ENCODE measurements at places on chromosomes 4 and X.
A peak's percentile ranks its signal among the peaks of the same experiment; 100 is the strongest.

DNA sequence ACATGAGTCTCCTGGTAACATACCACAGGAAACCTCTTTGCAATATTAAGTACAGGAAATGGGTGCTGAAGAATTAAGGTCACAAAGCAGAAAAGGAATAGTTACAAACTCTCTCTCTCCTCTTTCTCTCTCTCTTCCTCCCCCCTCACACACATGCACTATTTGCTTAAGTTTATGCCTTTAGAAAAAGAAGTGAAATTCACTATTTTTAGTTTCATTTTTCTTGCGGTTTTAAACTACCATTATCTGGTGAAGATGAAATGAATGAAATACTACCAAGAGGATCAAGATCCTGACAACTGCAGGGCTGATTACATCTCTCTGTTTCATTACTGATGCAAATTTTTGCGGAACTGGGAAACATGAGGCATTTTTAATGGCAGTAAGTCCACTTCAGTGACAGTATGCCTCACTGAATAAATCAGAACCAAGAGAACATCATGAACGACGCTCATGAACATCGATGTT is 64.3 kb upstream of the FTHL17 start:
- no peak for DNase-seq

DNA sequence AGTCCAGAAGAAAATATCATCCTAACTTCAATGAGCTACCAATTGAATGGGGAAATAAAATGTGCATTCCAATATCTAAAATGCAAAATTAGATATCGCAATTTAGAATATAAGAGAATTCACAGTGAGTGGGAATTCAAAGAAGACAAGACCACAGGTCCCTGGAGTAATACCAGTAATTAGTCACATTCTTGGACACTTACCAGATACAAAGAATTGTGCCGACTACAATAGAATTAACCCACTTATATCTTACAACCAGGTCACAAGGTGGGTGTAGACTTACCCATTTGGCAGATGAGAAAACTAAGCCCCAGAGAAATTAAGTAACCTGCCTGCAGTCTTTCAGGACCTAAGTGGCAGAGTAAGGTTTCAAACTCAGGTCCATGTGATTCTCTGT is 84.3 kb upstream of the C1QTNF7 start:
- DNase-seq, result no peak

DNA sequence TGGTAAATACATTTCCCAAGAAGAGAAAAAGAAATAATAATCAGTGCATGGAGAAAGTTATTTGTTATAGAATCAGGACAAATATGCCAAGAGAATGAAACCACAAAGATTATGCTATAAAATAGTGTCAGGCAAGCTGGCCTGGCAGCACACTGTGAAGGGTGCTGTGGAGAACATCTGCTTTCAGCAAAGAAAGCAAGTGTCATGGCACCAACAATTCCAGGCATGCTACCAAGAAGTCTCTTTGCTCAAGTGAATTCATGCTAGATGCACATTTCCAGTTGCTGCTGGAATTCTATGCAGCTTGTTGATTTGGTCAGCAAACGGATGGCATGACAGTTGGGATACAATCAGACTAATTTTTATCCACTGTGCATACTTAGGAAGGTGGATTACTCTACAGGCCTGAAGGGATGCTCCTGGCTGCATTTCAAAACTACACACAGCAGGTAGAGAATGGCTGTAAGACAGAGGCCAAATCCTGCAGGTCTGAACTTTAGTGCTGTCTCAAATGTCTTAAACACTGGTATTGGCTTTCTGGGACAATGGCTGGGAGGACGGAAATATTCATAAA is 154.6 kb upstream of the FAT1 start:
- DNase-seq, result no peak

DNA sequence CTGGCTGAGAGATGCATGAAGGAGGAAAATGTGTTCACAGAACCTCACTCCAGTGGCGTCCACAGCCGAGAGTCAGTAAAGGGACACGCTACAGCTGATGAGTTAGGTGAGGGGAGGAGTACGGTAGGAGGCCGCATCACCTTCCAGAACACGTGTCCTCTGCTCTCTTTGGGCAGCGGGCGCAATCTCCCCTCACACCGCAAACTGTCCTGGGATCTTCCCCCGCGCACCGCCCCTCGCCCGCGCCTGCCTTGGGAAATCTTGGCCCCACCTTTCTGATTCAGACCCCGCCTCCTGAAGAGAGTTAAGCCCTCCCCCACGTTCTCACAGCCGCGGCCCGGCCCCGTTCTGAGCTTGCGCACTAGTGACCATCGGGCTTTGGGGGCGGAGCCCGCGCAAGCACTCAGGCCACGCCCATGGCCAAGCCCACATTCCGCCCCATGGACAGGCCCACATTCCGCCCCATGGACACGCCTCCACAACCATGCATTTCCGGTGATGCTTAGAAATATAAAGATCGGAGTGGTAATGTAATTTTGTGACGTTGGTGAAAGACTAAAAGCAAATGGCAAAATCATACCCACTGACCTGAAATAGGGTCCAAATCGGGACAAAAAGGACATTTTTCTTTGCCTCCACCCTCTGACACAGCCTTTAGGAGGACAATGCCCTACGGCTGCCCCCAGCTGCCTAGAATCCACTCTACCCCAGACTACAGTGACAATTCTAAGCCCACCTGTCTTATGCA is 13.3 kb downstream of the SMIM10 start:
- DNase-seq, result peak; percentile 48

GRCh38 chrX:3598709-3599108 is 114.7 kb downstream of the PRKX start:
- DNase-seq, result no peak

- DNase-seq, result no peak
Observed at GRCh38 chr4:136992032-136992431, 540.3 kb downstream of the PCDH18 start.

DNA sequence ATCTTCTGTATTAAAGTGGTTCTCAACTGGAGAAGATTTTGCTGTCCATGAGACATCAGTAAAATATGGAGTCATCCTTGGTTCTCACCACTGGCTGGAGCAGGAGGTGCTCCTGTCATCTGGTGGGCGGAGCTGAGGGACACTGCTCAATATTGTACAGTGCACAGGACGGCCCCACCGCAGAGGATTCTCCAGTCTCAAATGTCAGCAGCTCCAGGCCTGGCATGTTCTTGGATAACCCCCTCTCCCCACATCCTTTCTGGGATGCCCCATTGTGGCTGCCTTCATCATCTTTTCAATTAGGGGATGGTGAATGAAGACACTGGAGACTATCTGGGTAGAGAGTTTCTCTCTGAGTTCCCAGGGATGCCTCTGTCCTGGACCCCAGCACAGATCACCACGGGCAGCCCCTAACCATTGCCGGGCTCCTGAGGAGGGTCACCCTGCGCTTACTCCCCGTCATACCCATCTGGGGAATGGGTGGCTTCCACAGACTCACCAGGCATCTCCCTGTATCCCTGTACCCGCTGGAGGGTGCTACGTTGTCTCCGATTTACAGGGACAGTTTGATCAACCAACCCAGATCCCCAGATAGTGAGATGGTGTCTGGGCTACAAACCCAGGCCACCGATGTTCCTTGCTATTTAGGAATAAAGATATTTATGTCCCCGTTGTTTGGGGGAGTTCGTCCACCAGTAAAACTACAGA is 21.9 kb upstream of the P2RY8 start:
- no peak for DNase-seq

- DNase-seq, result no peak
Observed at GRCh38 chrX:133981924-133982323, 3.5 kb downstream of the GPC3 start.

DNA sequence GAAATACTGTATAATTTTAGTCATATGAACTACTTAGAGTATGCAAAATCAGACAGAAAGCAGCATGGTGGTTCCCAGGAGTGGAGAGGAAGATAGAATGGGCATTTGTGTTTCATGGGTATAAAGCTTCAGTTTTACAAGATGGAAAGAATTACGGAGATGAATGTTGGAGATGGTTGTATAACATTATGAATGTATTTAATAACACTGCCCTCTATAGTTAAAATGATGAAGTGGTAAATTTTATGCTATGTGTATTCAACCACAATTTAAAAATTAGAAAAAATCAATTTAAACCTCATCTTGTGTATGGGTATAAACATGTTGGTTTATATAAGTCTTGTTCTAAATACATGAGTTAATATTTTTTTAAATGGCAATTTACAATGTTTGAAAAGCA is 521.1 kb downstream of the FSTL5 start:
- no peak for DNase-seq

GRCh38 chr4:39637586-39638353 is 895 bp downstream of the SMIM14 start:
- no peak for DNase-seq

DNA sequence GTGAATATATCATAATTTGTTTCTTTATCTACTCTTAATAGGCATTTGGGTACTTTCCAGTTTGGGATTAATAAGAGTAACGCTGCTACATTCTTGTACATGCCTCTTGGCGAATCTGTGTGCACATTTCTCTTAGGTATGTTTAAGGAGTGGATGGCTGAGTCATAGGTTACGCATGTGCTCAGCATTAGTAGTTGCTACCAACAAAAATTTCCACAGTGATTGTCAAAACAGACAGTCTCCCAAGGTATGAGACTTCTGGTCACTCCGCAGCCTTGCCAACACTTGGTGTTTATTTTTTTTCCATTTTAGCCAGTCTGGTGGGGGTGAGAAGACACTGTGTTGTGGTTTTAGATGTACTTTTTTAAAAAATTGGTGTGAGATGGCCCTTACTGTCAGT is 44.6 kb downstream of the FGFBP1 start:
- no peak for DNase-seq

Data from GDM1 (cell line).